Glomerular endothelial cell (primary cell): ENCODE measurements at places on chromosomes 7 and 10. TPM values are rescaled to one million over a fixed set of nuclear protein-coding genes. Genes with fewer than 3 reads are reported as not detected.

The EGR2 gene
- total RNA-seq, result 0.06 TPM in 1 of 2 replicates, not detected in the other

The AZGP1 gene
- total RNA-seq, result not detected in 2 replicates

The TCF7L2 gene
- 10.0 and 15.5 TPM in 2 replicates for total RNA-seq

The TMEM225B gene
- not detected in 2 replicates for total RNA-seq

The CDNF gene
- 5.8 TPM in 1 of 2 replicates, not detected in the other for total RNA-seq

The SPDYE16 gene
- total RNA-seq, result 0.24 TPM in 1 of 2 replicates, not detected in the other

The RPP30 gene
- total RNA-seq, result 34.8 and 50.2 TPM in 2 replicates

The AKR1D1 gene
- total RNA-seq, result not detected in 2 replicates

The EN2 gene
- not detected in 2 replicates for total RNA-seq

The FXYD4 gene
- total RNA-seq, result not detected in 2 replicates

The PTPRN2 gene
- total RNA-seq, result 10.0 and 13.0 TPM in 2 replicates

The SLC16A9 gene
- 1.5 and 4.6 TPM in 2 replicates for total RNA-seq

The TSPAN13 gene
- 27.9 and 37.5 TPM in 2 replicates for total RNA-seq

The NEUROG3 gene
- total RNA-seq, result not detected in 2 replicates

The TMEM196 gene
- total RNA-seq, result not detected in 2 replicates

The MYO3A gene
- 0.05 TPM in 1 of 2 replicates, not detected in the other for total RNA-seq

The ABCB1 gene
- 1.3 and 3.7 TPM in 2 replicates for total RNA-seq

The HABP2 gene
- 0.18 and 0.48 TPM in 2 replicates for total RNA-seq

The H2BK1 gene
- total RNA-seq, result not detected in 2 replicates

The CLRN3 gene
- not detected in 2 replicates for total RNA-seq

The SLC37A3 gene
- 37.2 and 43.6 TPM in 2 replicates for total RNA-seq

The GRID1 gene
- total RNA-seq, result 0.12 and 0.34 TPM in 2 replicates

The EXOC4 gene
- 55.7 and 66.2 TPM in 2 replicates for total RNA-seq

The CALHM1 gene
- total RNA-seq, result not detected in 2 replicates

The TEX47 gene
- total RNA-seq, result not detected in 2 replicates

The CCL24 gene
- total RNA-seq, result not detected in 2 replicates

The CRHR2 gene
- total RNA-seq, result not detected in 2 replicates

The ZRANB1 gene
- total RNA-seq, result 12.3 and 14.2 TPM in 2 replicates

The IRF5 gene
- 0.73 TPM in 1 of 2 replicates, not detected in the other for total RNA-seq

The NXPH1 gene
- not detected in 2 replicates for total RNA-seq

The PRSS37 gene
- total RNA-seq, result not detected in 2 replicates

The CALML5 gene
- not detected in 2 replicates for total RNA-seq

The NOS3 gene
- total RNA-seq, result 16.5 and 22.0 TPM in 2 replicates

The NPY4R2 gene
- 0.29 TPM in 1 of 2 replicates, not detected in the other for total RNA-seq

The OPN1SW gene
- total RNA-seq, result not detected in 2 replicates

The INMT gene
- total RNA-seq, result 0.05 and 0.12 TPM in 2 replicates

The SGCE gene
- total RNA-seq, result 87.5 and 93.9 TPM in 2 replicates

The PRKAR2B gene
- total RNA-seq, result 24.2 and 28.7 TPM in 2 replicates

The PURB gene
- 17.0 and 21.4 TPM in 2 replicates for total RNA-seq

The CYP2C19 gene
- not detected in 2 replicates for total RNA-seq

The COL13A1 gene
- 20.1 and 38.7 TPM in 2 replicates for total RNA-seq

The PSPH gene
- total RNA-seq, result 30.1 and 35.1 TPM in 2 replicates
